ENCODE measurements at places on chromosomes 1 and 21.

DNA sequence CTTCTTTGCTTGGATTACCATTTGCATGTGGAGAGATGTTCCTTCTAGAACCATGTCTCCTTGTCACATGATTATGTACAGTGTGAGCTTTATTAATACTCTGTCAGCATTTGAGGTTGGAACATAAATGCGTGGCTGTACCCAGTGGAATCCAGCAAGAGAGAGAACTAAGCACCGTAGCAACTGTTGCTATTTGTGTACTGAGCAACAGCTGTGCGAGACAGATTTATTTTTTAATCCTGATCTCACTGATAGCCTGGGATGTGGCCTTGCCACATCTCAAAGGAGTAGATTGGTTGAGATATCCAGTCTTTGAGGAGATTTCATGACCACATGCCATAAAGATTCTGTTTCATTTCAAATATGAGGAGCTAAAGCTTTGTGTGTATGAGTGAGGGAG, 43.4 kb downstream of the KIF1B start:
- DNase-seq: peak; percentile 98

DNA sequence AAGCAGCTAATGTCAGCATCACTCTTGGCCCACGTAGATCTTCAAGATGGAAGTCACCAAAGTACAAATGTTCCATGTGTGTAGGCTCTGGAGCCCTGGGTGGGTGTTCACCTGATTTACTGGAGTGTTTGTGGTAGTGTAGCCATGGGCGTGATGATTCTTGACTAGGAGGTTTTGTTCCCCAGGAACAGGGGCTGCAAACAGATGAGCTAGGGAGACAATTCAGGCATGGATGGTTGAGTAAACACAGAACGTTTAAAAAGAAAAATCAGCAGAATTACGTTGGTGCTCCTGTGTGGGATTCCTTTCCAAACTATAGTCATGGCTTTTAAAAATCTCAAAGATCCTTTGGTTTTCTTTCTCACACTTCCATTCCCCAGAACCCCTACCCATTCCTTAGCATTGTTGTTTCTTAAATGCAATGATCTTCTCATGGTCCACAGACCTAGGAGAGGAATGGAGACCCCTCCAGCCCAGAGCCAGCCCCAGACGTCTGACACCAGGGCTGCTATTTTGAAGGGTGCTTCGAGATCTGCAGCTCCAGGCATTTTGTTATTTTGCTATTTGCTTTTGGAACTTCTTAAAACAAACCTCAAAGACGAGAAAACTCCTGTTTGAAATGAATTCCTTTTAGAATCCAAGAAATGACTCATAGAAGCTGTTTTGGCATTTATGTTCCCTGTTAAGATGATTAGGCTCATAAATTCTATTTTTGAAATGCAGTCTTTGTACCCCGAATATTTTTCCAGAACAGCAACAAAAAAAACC, 115.1 kb downstream of the ETS2 start:
- no peak for DNase-seq

- DNase-seq: no peak
Measured at GRCh38 chr1:2451741-2452140, 24.3 kb upstream of the PLCH2 start.

- peak; percentile 84 for DNase-seq
Measured at GRCh38 chr1:169711469-169712308, at the start of gene SELL. Gene SELL, minus strand, starts transcription at chr1:169711620. Its CDS starts 122 bp downstream, at chr1:169711498.

DNA sequence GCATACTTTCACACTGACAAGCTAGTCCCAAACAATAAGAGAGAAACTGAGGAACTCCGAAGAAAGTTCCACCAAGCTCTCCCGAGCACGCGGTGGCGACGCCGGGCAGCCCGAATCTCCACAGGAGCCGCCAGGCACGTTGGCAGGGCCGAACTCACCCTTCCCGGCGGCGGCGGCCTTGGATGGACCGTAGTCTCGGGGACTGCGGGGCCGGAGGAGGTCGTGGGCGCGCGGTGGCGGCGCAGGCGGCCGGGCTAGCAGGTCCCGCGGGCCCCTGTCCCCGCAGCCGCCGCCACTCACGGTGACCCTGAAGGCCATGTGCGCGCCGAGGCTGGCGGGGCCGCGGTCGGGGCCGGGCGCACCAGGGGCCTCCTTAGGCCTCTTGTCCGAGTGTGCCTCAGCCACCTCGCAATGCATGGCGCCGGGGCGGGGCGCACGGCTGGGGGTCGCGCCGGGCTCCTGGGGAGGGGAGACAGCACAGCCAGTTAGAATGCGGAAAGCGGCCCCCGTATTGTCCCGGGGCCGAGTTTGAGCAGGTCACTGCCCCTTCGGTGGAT, 1.2 kb downstream of the GLIS1 start:
- no peak for DNase-seq

DNA sequence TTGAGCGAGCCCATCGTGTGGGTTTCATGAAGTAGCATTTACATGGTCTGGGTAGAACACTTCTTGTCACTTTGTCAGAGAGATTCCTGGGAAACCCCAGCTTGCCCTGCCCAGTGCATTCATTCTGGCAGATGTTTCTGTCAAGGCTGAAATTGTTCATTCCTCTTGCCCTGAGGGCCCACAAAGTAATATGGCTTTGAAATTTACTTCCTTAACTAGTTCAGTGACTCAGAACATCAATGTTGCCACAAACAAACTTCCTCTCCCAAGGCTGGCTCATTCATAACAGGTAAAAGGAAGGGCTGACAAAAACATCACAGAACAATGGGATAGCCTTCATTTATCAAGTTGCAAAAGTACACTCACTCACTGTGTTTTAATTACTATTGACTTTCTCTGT, 5.0 kb upstream of the KIAA0040 start:
- no peak for DNase-seq

DNA sequence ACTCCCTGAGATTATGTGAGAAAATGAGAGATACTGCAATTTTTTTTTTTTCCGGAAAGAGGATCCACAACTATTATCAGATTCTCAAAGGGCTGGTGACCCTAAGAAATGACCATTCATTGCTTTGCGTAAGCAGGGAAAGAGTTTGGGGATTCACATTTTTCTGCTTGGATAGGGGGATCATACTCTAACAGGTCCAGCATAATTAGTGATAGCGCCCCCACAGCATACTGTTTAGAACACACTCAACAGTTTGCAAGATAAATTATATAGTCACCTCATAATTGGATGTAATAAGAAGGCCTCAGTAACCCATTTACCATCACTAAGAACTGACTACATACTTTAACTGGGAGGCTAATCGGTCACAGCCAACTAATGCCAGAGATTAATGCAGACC, 1.9 kb downstream of the CCT3 start:
- DNase-seq: peak; percentile 95

DNA sequence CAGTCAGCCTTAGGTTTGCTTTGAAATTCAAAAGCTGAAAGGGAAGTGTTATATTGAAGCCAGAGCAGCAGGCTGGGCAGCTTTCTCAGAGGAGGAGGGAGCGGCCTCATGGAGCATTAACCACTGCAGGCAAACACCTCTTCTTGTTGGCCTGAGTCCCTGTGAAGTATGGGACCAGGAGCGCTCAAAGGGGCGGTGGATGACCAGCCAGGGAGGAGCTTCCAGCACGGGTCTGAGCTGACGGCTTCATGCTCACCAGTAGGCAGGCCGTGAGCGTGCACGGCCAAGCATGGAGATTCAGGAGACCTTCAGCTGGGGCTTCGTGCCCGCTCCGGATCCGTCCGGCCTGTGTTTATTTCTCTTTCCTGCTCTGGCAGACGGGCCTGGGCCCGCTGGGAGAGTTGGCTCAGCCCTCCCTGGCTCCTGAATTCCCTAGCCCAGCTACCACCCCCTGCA, 245.2 kb downstream of the TRABD2B start:
- DNase-seq: no peak

- DNase-seq: no peak
Measured at GRCh38 chr1:193634876-193635275, 448.5 kb upstream of the B3GALT2 start.

GRCh38 chr1:183920651-183921050, 115.7 kb downstream of the RGL1 start:
- DNase-seq: no peak

DNA sequence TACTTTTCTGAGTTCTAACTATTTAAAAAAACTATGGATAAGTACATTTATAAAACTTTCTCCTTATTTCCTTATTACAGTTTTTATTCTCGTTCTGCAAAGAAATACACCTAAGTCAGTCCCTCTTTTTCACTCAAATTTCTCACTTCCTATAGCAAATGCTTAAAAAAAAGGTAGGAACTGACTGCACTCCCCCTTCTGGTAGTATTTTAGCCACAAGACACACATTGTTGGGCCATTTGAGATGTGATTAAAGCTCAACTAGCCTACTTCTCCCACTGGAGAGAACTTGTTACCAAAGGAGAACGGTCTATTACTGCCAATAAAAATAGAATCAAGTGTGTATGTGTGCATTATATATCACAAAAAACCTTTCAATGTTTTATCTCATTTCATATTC, 521.9 kb upstream of the PRMT6 start:
- DNase-seq: peak; percentile 26
